WTC11 (cell line): ENCODE measurements at places on chromosomes 12 and 14. TPM values are rescaled to one million over a fixed set of nuclear protein-coding genes. Genes with fewer than 3 reads are reported as not detected.
A peak's percentile ranks its signal among the peaks of the same experiment; 100 is the strongest.

DNA sequence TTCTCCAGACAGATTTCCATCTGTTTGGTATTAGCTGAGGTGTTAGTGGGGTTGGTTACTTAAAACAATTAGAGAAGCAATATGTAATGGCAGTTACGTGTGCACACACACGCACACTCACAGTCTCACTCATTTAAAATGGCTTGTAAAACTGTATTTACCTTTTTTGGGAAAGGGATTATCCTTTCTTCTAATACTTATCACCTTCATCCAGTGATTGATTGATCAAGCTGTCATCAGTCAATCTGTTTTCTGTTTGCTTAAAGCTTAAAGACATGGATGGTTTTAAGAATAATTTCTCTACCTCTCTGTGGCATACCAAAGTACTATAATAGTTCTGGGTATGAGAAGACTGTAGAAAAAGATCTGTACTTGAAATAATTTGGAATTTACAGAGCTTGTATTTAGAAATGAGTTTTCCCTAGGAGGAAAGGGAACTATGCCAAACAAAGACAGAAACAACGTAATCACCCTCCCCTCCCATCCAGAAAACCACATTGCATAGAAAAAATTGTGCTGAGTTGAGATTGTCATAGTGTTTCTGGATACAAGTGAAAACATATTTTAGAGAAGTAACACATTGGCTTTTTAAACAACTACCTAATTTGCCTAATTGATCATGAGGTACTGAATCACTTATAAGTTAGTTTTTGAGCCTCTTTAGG lies 455.8 kb downstream of the PCNX1 start:
- peaks cover 23% of the 10 kb centered on the region for H3K4me1 ChIP-seq
- 0 out of 2 replicates have a peak overlapping the region, but pooled peaks have one; percentile 77 for H3K27ac ChIP-seq
- H3K27me3 ChIP-seq = no peaks in the 10 kb centered on the region; the same call in 1 of the 2 replicates
- H3K4me3 ChIP-seq = no peak overlapping the region
- DNase-seq = no peak

GRCh38 chr12:228846-229200 lies 14.9 kb upstream of the SLC6A12 start:
- H3K27me3 ChIP-seq = peaks cover 5% of the 10 kb centered on the region; the same call in 1 of the 2 replicates
- peak overlapping the region; percentile 50; the same call in 1 of the 2 replicates for H3K27ac ChIP-seq
- no peak overlapping the region for H3K4me3 ChIP-seq
- H3K4me1 ChIP-seq = peaks cover 13% of the 10 kb centered on the region
- H3K36me3 ChIP-seq = no peaks in the 10 kb centered on the region

DNA sequence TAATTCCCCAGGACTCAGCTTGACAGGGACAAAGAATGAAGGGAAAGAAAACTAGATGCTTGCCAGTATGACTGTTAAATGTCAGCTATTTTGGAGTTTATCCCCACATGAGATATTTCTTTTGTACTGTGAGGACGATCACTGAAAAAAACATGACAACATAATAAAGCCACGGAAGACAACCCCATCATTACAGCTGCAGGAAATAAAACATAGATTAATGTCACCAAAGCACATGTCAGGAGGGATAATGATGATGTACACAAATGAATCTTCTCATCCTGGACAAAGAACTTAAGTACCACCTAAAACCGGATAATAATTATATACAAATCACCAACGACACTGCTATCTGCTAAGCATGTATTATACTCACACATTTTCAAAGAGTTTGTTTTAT lies 84.6 kb upstream of the GRIP1 start:
- H3K27me3 ChIP-seq = no peaks in the 10 kb centered on the region
- H3K36me3 ChIP-seq = peaks cover 14% of the 10 kb centered on the region
- no peak overlapping the region for H3K4me3 ChIP-seq
- DNase-seq = no peak

The CLEC6A gene
- total RNA-seq = 0.11 to 0.20 TPM in 2 of 3 replicates, not detected in the other

- no peaks in the 10 kb centered on the region for H3K4me1 ChIP-seq
- DNase-seq = no peak
- H3K36me3 ChIP-seq = no peaks in the 10 kb centered on the region
Measured at GRCh38 chr14:85420707-85421106, 109.2 kb upstream of the FLRT2 start.

DNA sequence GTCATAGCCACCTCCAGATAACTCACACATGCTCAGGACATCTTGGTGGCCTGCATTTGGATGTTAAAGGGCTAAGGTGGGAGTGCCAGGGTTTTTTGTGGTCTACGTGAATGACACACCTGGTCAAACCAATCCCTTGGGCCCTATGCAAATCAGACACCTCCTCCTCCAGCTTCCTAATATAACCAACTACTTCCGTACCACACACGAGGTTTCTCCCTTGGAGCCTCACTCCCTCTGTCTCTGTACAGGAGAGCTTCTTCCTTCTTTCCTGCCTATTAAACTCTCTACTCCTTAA lies 19.6 kb downstream of the APOBEC1 start:
- DNase-seq = no peak
- H3K4me1 ChIP-seq = peaks cover 50% of the 10 kb centered on the region
- H3K27ac ChIP-seq = peak overlapping the region; percentile 92
- no peaks in the 10 kb centered on the region for H3K27me3 ChIP-seq
- no peaks in the 10 kb centered on the region for H3K36me3 ChIP-seq

GRCh38 chr12:111276146-111276545 lies 92.7 kb downstream of the PHETA1 start:
- no peaks in the 10 kb centered on the region for H3K27me3 ChIP-seq
- DNase-seq = no peak
- H3K4me3 ChIP-seq = no peak overlapping the region

- DNase-seq = no peak
- H3K36me3 ChIP-seq = peaks cover 10% of the 10 kb centered on the region
- H3K27ac ChIP-seq = peak overlapping the region; percentile 16
- H3K4me1 ChIP-seq = peaks cover 40% of the 10 kb centered on the region
- H3K27me3 ChIP-seq = no peaks in the 10 kb centered on the region
Measured at GRCh38 chr12:51382173-51382572, 9.0 kb downstream of the GALNT6 start.

DNA sequence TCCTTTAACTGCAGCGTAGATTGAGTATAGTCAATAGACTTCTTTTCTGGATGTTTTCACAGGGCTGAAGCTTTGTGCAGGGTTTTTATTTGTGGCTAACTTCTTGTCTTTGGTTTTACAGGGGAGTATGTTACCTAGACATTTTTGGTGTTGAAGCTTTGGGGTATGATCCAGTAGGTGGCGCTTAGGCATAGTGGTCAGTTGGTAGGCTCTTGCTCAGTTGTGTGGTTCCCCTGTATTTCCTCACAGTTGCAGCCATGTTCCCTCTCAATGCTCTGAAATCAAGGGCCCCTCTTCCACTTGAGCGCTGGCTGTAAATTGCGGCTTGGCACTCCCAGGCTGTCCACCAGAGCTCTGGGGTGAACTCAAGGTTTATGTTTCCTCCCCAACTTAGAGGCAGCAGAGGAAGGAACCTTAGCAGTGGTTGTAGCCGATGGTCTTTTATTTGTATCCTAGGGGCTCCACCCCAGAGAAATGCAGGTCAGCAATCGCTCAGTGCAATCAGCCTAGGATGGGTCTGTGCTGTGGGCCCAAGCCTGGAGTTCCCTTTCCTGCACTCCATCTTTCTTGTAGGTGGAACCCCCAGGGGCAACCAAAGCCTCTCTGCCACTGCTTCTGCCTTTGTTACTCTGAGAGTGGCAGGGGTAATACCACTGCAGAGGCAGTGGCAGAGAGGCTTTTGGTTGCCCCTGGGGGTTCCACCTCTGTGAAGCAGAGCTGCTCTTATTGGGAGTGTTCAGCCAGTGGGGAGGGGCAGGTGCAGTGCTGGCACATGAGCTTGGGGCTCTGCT lies 55.1 kb downstream of the CMAS start:
- no peaks in the 10 kb centered on the region for H3K36me3 ChIP-seq
- DNase-seq = peak; percentile 44
- no peaks in the 10 kb centered on the region for H3K4me1 ChIP-seq
- H3K27me3 ChIP-seq = no peaks in the 10 kb centered on the region
- H3K4me3 ChIP-seq = no peak overlapping the region

The AICDA gene
- total RNA-seq = 0.13 TPM in 1 of 3 replicates, not detected in the others

DNA sequence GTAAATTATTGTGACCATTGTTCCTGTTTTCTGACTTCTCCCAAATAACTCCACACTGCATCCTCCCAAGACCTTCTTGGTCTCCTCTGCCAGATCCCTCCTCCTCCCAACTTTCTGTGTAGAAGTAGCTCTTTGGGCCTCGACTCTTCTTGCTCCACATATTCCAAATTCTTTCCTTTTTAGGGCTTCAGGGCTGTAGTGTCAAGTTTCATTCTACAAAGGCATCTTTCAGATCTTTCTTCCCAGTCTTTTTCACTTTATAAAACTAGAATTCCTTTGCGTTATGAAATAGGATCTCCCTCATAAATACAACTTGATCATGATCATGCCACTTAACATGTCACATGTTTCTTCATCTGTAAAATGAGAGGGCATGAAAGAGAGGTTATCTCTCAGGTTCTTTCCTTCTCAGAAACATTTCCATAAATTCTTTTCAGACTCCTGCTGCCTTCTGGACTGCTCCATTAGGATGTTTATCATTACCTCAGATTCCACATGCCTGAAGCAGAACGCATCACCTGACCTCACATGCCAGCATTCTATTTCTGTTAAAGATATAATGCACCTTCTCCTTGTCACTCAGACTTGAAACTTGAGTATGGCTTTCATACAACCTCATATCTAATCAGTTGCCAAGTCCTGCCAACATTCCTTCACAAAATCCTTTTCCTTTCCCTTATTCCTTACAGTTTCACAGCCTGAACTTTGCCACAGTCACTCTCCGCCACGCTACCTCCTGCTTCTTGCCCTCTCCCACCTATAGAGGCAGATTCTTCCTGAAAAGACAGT lies 8.5 kb downstream of the SLC38A1 start:
- H3K27ac ChIP-seq = no peak overlapping the region
- H3K4me1 ChIP-seq = peaks cover 37% of the 10 kb centered on the region
- H3K4me3 ChIP-seq = no peak overlapping the region
- no peaks in the 10 kb centered on the region for H3K27me3 ChIP-seq
- peaks cover 9% of the 10 kb centered on the region for H3K36me3 ChIP-seq
- DNase-seq = no peak

- peaks cover 30% of the 10 kb centered on the region for H3K36me3 ChIP-seq
- H3K4me1 ChIP-seq = peaks cover 26% of the 10 kb centered on the region
- no peak for DNase-seq
- H3K27ac ChIP-seq = peak overlapping the region; percentile 54
- no peaks in the 10 kb centered on the region for H3K27me3 ChIP-seq
Measured at GRCh38 chr14:22847661-22848341, 11.4 kb downstream of the MMP14 start.

DNA sequence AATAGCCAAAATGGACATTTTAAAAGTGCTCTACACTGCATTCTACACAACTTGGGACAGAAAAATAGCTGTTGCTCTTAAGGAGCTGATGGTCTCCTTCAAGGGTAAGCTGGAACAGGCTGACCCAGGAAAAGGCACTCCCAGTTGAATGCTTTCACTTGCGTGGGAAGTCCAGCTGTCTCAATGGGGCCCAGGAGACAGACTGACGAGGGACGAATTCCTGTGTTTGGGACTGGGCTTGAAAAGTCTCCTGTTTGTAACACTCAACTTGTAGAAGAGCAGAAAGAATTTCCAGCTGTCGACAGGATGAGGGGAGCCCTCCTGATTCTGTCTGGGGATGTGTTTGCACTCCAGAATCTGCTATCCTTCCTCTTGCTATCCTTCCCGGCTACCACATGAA lies 180.8 kb downstream of the ZFP36L1 start:
- no peak overlapping the region for H3K27ac ChIP-seq
- H3K4me1 ChIP-seq = peaks cover 22% of the 10 kb centered on the region
- no peaks in the 10 kb centered on the region for H3K27me3 ChIP-seq

DNA sequence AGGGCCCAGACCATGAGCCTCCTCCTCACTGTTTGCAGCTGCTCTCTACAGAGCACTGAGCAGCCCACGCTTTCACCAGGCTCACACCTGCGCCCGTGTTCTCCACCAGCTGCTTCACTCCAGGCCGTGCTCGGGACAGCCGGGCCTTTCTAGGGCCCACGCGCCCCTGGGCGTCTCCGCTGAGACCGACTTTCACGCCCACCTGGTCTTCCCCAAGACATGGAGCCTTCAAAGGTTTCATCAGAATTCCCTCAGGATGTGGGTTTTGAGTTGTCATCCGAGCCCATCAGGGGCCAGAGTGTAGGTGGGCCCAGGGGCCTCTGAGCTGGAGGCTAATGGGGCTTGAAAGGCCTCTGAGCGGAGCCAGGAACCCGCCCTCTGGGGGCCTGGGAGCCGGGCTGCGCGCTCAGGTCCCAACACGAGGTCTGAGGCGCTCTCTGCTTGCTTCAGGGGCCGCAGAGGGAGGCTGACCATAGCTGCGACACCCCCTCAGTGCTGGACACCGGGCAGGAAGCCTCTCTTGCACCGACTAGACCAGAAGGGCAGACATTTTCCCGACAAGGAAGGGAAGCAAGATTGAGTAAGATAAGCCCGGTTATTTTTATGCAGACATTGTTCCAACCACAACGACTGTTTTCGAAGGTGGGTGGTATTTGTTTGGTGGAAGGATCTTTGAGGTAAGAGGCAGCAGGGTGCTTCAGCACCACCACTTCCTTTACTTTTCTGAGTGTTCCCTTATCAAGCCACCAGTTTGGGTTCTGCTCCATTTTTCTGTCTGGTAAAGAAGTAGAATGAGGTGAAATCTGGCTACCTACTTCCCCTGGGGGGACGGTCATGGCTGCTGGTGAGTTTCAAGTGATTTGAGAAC lies 125.0 kb upstream of the FUT8 start:
- no peak overlapping the region; the same call in 1 of the 2 replicates for H3K27ac ChIP-seq
- H3K4me3 ChIP-seq = no peak overlapping the region
- peaks cover 24% of the 10 kb centered on the region for H3K4me1 ChIP-seq

The TEDC1 gene
- total RNA-seq = 16.4 to 17.9 TPM (median 16.7 TPM) in 3 replicates

The PPP2R5E gene
- 56.9 to 59.0 TPM (median 57.5 TPM) in 3 replicates for total RNA-seq

The WIF1 gene
- 0.69 to 1.8 TPM (median 1.5 TPM) in 3 replicates for total RNA-seq

DNA sequence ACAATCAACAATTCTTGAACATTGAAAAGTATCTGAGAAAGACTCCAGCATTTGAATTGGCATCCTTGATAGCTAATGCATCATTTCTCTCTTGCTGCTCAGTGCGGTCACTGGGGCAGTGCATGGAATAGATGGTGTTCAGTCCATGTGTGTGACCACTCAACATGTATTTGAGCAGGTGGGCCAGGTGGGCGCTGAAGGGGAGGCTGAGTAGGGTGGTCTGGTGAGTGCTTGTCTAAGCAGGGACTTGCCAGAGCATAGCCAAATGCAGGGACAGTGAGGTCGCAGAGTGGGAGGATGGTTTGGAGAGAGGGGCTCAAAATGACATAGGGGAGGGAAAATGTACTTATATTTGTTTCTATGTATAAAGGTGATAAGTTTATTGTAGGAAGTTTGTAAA lies 409.0 kb downstream of the TMEM121 start:
- no peak overlapping the region for H3K27ac ChIP-seq
- H3K4me3 ChIP-seq = no peak overlapping the region
- H3K4me1 ChIP-seq = no peaks in the 10 kb centered on the region
- H3K36me3 ChIP-seq = peaks cover 80% of the 10 kb centered on the region
- no peak for DNase-seq

DNA sequence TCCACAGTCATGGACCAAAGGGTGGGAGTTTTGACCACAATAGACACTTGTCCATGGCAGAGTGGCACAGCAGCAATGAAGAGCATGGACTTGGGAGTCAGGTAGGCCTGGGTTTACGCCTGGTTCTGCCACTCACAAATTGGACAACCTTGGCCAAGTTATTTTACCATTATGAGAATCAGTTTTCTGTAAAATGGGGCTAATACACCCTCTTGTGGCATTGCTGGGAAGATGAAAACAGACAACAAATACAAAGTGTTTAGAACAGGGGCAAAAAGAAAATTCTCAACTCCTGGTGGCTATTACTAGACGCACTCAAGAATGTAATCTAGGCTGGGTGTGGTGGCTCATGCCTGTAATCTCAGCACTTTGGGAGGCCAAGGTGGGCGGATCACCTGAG lies 2.6 kb downstream of the C12orf43 start:
- H3K4me1 ChIP-seq = peaks cover 10% of the 10 kb centered on the region
- no peak overlapping the region for H3K27ac ChIP-seq
- DNase-seq = no peak
- H3K27me3 ChIP-seq = no peaks in the 10 kb centered on the region
- peaks cover 26% of the 10 kb centered on the region for H3K36me3 ChIP-seq

The LRIG3 gene
- 7.8 to 13.0 TPM (median 8.5 TPM) in 3 replicates for total RNA-seq
